ENCODE measurements at places on chromosomes 4 and X.

GRCh38 chr4:147768113-147768512, 36.2 kb downstream of the ARHGAP10 start:
- no peak for DNase-seq

GRCh38 chr4:3820016-3820805, 54.0 kb downstream of the ADRA2C start:
- DNase-seq: no peak

DNA sequence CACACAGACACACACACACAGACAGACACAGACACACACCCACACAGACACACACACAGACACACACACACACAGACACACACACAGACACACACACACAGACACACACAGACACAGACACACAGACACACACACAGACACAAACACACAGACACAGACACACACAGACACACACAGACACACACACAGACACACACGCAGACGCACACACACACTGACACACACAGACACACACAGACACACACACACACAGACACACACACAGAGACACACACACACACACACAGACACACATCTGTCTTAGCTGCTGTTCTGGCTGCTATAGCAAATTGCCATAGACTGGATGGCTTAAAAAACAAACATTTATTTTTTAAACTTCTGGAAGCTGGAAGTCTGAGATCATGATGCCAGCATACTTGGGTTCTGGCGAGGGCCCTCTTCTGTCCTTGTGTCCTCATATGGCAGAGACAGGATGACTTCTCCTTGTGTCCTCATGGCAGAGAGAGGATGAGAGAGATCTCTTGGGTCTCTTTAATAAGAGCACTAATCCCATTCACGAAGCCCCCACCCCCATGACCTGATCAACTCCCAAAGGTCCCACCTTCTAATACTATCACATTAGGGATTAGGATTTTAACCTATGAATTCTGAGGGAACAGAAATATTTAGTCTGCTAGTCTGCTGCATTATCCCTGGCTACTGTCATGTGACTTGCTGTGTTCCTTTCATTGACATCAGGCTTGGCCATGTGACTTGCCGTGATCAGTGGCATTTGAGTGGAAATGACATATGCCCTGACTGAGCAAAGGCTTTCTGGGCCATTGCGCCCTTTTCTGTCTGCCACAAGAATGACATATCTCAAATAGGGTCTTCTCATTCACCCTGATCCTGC, 32.7 kb upstream of the RASGEF1B start:
- no peak for DNase-seq

- no peak for DNase-seq
Observed at GRCh38 chr4:88757776-88758175, 60.1 kb upstream of the NAP1L5 start.

GRCh38 chr4:1726146-1726934, 5.0 kb downstream of the TACC3 start:
- DNase-seq: peak; percentile 97

GRCh38 chrX:11791090-11791489, 33.1 kb downstream of the MSL3 start:
- no peak for DNase-seq

GRCh38 chr4:3530663-3531254, 1.5 kb downstream of the LRPAP1 start:
- no peak for DNase-seq

- DNase-seq: no peak
Observed at GRCh38 chr4:168293386-168293975, 25.1 kb downstream of the DDX60 start.

GRCh38 chr4:122775987-122776836, 43.7 kb downstream of the BBS12 start:
- DNase-seq: no peak

DNA sequence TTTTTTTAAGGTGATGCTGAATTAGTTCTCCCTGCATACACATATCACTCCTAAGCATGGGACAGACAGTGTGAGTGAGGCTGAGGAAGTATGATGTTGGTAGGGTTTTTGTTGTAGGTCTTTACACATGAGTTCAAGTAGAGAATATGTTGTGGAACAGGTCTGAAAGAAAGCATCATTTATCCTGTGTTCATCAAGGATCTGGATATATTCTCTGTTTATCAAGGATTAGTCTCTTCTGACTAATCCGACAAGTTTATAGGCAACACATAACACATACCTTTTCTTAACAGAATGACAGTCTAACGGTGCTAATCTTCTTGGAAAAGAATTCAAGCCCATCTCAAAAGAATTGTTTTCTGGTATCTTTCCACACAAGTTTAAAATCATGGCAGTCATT, 10.5 kb downstream of the SLIT2 start:
- DNase-seq: no peak

GRCh38 chrX:8848441-8848840, 47.3 kb upstream of the FAM9A start:
- no peak for DNase-seq

Measured in neural crest cell (in vitro differentiated cells).